ENCODE measurements at places on chromosomes 1 and 21. TPM values are rescaled to one million over a fixed set of nuclear protein-coding genes. Genes with fewer than 3 reads are reported as not detected.

Gene PADI2
- 2.0 TPM for total RNA-seq

- H3K4me1 ChIP-seq: no peaks in the 10 kb centered on the region
- no peaks in the 10 kb centered on the region for H3K36me3 ChIP-seq
- H3K27ac ChIP-seq: no peak overlapping the region
- no peak for DNase-seq
- no peak overlapping the region for H3K4me3 ChIP-seq
- no peaks in the 10 kb centered on the region for H3K27me3 ChIP-seq
Measured at GRCh38 chr1:152577168-152577567, 3.1 kb downstream of the LCE3D start.

- H3K27me3 ChIP-seq: peaks cover 37% of the 10 kb centered on the region
- H3K27ac ChIP-seq: no peak overlapping the region
- H3K4me3 ChIP-seq: no peak overlapping the region
- peaks cover 9% of the 10 kb centered on the region for H3K4me1 ChIP-seq
- no peaks in the 10 kb centered on the region for H3K36me3 ChIP-seq
Measured at GRCh38 chr1:26155370-26156284, 3.3 kb upstream of the FAM110D start.

GRCh38 chr1:92310185-92310597 is 11.3 kb downstream of the RPAP2 start:
- DNase-seq: no peak
- H3K36me3 ChIP-seq: peaks cover 57% of the 10 kb centered on the region
- no peaks in the 10 kb centered on the region for H3K27me3 ChIP-seq

DNA sequence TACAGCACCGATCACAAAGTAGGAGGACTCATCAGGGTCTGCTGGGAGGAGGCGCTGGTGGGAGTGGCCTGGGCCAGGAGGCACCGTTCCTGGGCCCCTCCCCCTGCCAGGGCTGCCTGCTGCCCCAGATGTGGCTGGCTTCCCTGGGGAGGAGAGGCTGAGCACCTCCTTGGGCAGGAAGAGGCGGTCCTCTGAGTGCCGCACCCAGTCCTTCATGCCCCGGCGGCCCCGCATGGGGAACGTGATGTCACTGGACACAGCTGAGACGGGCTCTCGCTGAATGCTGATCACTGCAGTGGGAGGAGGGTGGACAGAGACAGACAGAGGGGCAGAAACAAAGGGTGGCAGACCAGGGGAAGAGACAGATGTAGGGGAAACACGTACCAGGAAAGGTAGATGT is 24.8 kb downstream of the ADGRB2 start:
- no peaks in the 10 kb centered on the region for H3K27me3 ChIP-seq
- DNase-seq: peak; percentile 84
- peaks cover 5% of the 10 kb centered on the region for H3K36me3 ChIP-seq
- H3K4me3 ChIP-seq: no peak overlapping the region
- peak overlapping the region; percentile 57 for H3K27ac ChIP-seq

Data from endodermal cell (in vitro differentiated cells).